ENCODE measurements at places on chromosomes 5 and 9.

- no peak for DNase-seq
Measured at GRCh38 chr5:1921711-1922110, 39.0 kb upstream of the IRX4 start.

DNA sequence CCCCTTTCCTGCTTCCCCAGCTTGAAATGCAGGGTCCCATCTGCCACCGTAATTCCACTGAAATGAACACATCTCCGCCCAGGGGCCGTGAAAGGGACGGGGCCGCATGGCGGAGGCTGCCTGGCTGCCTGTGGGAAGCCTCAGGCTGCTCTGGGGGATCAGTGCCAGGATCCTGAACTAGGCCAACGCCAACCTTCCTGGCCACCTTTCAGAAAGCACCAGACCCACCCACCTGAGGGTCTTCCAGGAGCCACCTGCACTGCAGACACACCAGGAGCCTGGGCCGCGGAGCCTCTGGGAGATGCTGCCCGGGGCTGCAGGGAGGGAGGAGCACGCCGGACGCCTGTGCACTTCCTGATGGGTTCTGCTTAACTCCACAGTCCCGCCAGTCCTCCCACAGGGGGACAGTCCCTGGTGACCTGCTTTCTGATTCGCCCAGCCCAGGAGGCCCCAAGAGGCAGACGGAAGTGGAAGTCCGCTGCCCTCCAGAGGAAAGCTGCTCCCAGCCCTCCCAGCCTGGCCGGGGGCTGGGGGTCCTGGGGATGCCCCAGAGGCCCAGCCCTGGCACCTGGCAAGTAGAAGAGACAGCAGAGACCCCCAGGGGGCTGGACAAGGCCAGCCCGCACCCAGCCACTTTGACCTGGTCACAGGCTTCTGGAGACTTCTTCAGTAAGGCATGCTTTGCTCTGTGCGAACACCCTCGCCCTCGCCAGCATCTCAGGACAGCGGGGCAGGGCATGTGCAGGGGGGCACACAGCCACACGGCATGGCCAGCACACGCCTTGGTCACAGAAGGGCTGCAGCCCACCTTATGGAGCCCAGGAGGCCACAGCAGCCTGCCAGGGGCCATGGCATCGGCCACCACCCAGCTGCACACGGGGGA lies at the start of gene CARD9:
Gene CARD9, minus strand, starts transcription at position 370 of the 883 bp plus-strand sequence. CDS start 1,591 bp downstream, outside the sequence.
- DNase-seq = no peak

- DNase-seq = no peak
Measured at GRCh38 chr5:50684721-50685120, 18.3 kb downstream of the PARP8 start.

- DNase-seq = no peak
Measured at GRCh38 chr5:65264420-65264819, 217.3 kb downstream of the ADAMTS6 start.
